Activated B cell treated with CpG ODN at 0.5 μM for 24 hours (primary cell): ENCODE measurements at places on chromosomes 5 and 9.
A peak's percentile ranks its signal among the peaks of the same experiment; 100 is the strongest.

DNA sequence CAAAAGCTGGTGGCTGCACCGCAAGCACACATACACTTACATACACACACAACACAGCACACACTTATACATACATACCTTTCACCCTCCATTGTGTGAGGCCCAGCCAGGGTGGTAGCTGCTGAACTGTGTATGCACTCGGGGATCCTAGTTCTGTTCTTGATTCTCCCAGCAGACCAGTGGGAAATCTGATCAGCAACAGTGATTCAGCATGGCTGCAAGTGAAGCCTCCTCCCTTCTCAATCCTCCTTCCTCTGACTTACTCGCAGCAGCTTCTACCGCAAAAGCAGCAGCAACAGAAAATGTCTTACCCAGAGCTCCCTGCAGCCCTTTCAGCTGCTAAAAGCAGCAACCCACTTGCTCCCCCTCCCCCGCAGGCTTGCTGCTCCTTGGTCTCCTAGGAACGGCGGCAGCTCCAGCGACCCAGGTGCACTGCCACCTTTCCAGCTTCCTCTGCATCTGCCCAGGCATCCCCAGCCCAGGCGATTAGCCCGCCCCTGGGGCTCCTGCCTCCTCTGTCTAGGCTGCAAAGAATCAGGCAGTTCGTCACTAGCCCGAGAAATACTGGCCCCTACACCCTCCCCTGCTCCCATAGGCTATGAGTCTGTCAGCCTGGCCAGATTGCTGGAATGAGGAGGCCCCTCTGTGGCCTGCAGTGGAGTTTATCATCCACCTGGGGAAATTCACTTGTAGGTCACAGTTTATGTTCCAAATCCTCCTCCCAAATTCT is at the start of gene KLHL3:
KLHL3 (minus strand) TSS at position 535 of the 730 bp plus-strand sequence; CDS start at position 92, 443 bp downstream.
- DNase-seq, result peak; percentile 15

DNA sequence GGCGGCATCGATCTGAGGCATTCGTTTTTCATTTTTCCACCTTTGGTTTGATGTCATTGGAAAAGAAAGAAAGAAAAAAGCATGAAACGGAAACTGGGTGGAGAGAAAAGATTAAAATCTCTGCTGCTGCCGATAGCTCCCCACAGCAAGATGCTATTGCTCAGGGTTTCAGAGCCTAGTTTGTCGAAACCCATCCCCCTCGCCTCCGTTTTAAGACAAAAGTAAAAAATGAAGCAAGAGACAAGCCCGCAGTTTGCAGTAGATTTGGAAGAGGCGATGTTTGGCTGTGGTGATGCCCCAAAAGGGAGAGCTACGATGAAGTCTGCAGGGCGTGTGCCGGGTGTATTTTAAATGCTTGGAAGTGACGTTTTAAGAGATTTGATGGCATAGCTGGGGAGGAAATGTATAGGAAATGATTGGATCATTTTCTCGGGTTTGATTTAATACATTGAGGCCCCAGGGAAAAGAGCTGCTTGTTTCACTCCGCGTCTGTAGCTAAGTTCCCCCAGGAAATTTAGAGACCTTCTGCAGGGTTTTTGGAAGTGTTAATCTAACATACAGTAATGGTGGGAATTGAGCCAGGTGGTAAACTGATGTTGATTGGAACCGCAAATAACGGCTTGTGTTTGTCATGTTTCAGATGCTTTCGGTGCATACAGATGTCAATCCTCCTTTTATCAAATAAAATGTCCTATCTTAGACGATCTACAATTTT is 909 bp downstream of the NDFIP1 start:
- DNase-seq, result no peak

DNA sequence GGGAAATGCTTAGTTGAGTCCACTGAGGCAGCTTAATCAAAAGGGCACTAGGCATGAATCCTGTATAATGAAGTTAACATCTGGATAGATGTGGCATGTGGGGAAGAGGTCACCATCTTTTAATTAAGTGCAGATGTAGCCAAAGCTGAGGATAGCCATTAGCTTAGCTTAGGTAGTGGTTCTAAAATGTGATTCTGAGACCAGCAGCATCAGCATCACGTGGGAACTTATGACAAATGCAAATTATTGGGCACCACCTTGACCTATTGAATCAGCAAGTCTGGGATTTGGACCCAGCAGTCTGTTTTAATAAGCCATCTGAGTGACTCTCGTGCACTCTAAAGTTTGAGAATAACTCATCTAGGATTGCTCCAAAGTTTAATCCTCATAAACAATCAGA is 63.8 kb downstream of the SNCAIP start:
- DNase-seq, result no peak

- no peak for DNase-seq
Observed at GRCh38 chr9:22158271-22158670, 149.2 kb upstream of the CDKN2B start.

- no peak for DNase-seq
Observed at GRCh38 chr9:90000925-90001324, 396.1 kb downstream of the GADD45G start.
